Left colon (tissue), 2 donors: ENCODE measurements at places on chromosomes 12 and 14. TPM values are rescaled to one million over a fixed set of nuclear protein-coding genes. Genes with fewer than 3 reads are reported as not detected.

Gene HIGD1C
- not detected for total RNA-seq

DNA sequence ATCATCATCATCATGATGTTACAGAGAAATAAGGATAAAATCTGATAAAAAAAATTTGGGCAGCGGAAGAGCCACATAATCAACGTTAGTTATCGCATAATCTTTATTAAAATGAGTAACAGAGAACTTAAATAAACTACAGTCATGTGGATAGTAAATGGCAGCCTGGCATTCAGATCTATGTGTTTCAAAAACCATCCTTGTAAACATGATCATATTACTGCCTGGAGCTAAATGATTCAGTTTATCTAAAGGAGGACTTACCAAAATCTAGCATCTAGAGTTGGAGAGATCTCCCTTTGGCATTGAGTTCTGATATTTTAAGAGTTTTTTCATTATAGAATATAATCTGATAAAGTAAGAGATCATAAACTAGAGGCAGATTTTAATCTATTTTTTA lies 200.1 kb upstream of the MGAT4C start:
- no peak for DNase-seq

DNA sequence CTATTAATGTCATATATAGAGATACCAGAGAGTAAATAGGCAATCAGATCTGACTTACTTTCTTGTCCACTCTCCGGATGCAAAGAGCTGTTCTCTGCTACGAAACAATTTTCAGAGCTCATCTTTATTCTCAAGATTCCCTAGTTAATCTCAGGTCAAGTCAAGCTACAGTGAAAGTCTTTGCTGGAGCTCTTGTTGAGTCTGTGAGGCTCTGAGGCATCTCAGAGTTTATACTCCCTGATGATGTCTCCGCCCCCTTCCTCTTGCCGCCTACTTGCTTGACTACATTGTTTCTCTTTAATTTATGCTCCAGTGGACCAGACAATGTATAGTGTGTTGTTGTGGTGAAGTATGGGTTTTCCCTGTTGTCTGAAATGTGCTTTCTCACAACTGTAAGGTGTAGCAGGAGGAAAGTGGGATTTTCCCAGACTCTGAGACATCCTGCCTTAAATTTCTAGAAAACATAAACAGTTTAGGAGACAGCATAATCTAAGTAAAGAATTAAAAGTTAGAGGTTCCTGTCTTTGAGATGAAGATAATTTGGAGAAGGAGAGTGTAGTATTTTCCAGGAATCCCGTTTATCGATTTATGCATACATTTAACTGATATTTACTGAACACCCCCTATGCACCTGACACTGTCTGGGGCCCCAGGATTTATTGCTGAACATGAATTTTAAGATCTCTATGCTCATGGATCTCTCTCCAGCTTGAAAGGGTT lies at the start of gene CD69:
Gene CD69 (minus strand): TSS at position 203 of the 720 bp plus-strand sequence. CDS start 81 bp downstream, at position 122.
- DNase-seq, result peak; percentile 47

Gene RND1
- total RNA-seq, result 2.1 TPM

GRCh38 chr14:36471431-36471830 lies 48.6 kb downstream of the NKX2-1 start:
- DNase-seq, result no peak

DNA sequence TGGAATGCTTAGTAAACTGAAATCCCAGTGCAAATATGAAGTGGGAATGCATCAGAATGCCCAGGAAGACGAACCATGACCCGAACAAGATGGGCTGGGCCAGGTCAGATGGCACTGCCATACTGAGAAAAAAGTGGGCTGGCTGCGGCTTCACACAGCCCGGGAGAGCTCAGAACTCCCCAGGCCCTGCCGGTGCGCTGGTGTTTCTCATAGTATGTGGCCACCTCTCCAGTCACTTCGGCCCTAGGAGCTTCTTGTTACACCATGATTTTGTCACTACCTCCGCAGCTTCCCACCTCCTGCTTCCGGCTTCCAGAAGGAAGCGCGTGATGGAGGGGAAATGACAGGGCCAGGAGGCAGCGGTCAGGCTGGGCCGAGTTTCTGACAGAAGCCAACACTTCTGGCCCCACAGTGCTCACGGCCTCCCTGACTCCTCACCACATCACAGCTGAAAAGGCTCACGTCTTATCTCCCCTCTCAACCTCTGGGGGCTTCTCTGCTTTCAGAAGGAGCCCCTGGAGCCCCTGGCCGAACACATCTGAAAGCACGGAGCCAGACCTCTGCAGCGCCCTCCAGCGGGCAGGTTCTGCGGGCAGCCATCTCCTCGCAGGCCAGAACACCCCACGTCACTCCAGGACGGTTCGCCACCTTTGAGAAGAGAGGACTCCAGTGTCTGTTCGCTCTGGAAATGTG lies 30.7 kb downstream of the DAD1 start:
- DNase-seq, result no peak

Gene ZDHHC22
- not detected for total RNA-seq

Gene PLCZ1
- not detected for total RNA-seq

Gene OAS1
- total RNA-seq, result 97.4 TPM

DNA sequence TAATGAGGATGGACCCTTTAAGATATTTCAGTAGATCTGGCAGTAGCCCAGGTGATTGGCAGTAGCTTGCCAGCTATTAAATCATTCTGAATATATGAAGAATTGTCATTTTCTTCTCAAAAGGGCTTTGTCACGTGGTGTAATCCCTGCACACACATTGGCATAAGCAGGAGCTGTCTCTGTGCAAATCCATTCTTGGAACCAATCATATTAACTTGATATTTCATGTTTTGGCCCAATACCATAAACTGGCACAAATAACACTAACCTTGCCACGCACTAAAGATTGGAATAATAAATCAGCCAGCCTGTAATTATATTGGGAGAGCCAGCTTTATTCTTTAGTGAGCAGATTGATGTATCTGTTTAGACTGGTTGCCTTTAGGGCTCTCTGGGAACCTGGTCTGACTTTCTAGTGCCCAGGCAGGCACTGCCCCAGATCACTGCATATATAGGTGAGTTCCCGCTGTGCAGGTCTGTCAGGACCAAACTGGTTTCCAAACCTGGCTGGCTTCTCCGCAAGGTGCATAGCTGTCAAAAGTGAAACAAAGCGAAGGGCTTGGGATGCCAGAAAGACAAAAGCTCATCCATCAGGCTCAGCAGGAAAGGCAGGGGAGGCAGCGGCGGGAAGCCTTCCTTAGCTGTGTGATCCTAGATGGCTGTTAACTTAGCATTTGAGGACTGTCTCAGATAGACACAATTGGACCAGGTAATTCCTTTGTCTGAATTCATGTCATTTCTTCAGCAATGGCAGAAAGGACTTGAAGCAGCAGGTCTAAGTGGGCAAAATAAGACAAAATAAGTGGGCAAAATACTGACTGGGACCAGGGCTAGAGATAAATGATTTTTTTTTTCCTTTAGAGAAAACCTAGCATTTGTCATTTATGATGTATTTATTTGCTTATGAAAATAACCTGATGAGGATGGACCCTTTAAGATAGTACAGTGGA lies 128.8 kb upstream of the DYRK2 start:
- DNase-seq, result no peak

DNA sequence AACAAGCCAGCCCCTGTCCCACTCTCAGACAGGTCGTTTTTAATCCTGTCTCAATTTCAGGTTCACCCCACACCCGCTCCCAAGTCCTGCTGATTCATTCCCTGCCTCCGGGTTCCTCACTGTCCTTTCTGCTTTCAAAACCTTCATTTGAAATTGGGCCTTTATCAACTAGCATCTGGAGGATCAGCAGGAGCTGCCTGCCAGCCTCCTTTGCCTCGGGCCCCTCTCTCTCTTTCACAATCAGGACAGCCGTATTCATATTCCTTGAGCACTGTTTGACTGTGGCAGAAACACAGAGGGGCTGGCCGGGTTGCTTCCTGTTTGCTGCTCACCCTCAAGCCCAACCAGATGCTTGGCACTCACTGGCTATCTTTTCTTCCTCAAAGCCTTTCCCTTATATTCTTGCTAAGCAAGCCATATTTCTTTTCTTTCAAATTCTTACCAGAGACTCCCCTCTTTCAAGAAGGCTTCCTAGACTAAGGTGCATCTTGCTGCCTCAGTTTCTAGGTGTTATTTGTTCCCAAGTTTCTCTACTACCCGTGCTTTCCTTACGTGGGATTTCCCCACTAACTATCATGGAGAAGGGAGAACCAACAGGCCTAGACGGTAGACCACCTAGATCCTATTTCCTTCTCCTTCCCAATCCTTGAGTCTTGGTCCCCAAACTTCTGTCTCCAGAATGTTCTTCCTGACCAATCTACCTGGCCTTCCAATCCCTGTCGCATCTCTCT lies 3.0 kb downstream of the GALNT6 start:
- peak; percentile 28 for DNase-seq

- DNase-seq, result no peak
Observed at GRCh38 chr12:9388379-9388778, 180.2 kb upstream of the PZP start.

GRCh38 chr12:5921966-5922899 lies 22.8 kb downstream of the ANO2 start:
- no peak for DNase-seq

Gene TRPV4
- total RNA-seq, result 0.36 TPM

- no peak for DNase-seq
Observed at GRCh38 chr12:84034871-84035270, 877.7 kb downstream of the SLC6A15 start.

DNA sequence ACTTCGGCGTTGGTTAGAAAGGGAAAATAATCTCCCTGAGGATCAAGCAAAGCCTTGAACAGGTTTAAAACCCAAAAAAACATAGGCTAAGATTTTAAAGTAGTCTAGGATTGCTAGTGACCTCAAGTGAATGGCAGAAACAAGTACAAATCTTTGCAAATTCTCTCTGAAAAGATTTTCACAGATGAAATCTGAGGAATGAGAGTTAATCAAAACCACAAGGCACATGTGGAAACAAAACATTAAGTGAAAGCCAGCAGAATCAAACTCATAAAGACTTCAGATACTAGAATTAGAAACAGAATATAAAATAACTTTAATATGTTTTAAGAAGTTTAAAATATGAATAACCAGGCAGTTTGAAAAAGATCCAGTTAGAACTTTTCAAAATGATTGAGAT lies 52.2 kb upstream of the CFL2 start:
- no peak for DNase-seq

GRCh38 chr12:17528394-17528793 lies 561.6 kb downstream of the RERGL start:
- no peak for DNase-seq

- no peak for DNase-seq
Observed at GRCh38 chr14:54348001-54348611, 48.7 kb upstream of the CDKN3 start.

Gene EFS
- 1.1 TPM for total RNA-seq

DNA sequence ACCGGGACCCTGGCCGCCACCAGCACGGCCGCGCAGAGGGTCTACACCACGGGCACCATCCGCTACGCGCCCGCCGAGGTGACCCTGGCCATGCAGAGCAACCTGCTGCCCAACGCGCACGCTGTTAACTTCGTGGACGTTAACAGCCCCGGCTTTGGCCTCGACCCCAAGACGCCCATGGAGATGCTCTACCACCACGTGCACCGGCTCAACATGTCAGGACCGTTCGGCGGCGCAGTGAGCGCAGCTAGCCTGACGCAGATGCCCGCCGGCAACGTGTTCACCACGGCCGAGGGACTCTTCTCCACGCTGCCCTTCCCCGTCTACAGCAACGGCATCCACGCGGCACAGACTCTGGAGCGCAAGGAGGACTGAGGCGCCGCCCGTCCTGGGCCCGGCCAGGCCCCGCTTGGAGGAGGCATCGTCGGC lies 150.1 kb downstream of the EGLN3 start:
- DNase-seq, result no peak

- no peak for DNase-seq
Observed at GRCh38 chr12:7099290-7099996, 7.2 kb upstream of the C1R start.

DNA sequence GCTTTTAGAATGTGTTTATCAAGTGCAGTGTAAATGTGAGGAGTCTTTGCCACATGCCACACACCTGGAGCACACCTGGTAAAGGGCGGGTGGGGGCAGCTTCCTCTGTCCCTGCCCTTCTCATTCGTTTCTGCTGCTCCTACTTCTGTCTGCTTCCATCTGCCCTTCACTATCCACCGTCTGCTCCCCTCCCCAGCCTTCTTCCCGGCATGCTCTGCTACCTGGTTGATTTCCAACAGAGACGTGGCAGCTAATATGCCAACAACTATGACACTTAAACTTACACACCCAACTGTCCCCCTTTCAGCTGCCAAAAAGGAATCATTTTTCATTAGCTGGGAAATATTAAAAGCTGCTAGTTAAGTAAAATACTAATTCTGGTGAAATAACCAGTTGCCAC lies 9.1 kb upstream of the CARMIL3 start:
- no peak for DNase-seq

DNA sequence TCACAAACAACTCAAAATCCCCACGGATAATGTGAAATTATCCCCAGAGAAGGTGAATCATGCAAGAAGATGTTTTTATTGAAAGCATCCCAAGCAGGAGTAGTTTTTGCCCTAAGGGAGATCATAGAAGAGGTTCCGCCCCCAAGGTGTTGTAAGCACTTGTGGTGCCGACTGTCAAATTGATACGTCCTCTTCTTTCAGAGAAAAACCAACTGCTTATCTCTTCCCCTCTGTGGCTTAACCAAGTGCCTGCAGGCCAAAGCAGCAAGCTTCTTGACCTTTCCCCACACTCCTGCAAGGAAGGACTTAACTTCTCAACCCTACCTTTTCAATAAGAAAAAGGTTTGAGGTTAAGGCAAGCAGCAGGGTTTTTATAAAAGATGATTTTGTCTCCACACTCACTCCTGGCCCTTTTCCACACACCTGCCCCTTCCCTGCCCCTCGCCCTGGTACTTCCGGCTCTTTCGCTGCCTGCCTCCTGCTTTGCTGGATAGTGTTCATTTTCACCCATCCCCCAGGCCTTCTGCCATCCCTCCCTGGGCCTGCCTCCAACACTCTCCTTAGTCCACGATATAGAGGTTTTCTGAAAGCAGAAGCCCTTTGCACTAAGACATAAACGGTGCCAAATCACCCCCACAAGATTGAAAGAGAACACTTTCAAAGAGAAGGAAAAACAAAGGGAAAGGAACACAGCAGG lies 114.5 kb downstream of the EGLN3 start:
- DNase-seq, result no peak

Gene NEMF
- 62.1 TPM for total RNA-seq

GRCh38 chr14:69990323-69990722 lies 111.1 kb downstream of the SMOC1 start:
- no peak for DNase-seq

Gene MAP3K9
- total RNA-seq, result 12.4 TPM

DNA sequence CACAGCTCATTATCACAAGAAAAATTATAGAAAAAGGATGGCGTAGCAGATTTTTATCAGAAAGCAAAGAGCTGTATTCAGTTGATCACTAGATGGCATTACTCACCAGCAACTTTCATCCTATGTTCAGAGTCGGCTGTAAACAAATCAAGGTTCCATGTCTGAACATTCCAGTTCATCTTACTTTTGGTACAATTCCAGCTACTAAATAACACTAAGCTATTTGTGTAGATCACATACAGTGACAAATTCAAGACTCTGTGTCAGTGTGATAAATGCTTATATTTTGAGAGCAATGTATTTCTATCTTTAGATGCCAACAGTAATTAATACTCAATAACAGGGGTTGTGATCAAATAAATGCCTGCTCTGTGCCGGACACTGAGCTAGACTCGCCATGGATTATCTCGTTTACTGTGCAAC lies 30.1 kb downstream of the NRDE2 start:
- DNase-seq, result no peak

- no peak for DNase-seq
Observed at GRCh38 chr12:51171884-51172514, 936 bp downstream of the TFCP2 start.
